ENCODE measurements at places on chromosomes 11 and 22. TPM values are rescaled to one million over a fixed set of nuclear protein-coding genes. Genes with fewer than 3 reads are reported as not detected.

NOX4 gene
- 0.15 TPM for total RNA-seq

OR5P2 gene
- total RNA-seq: not detected

GLB1L2 gene
- 1.2 TPM for total RNA-seq

DERL3 gene
- total RNA-seq: 1.4 TPM

CARD16 gene
- total RNA-seq: 5.5 TPM

CSKMT gene
- total RNA-seq: 7.8 TPM

CNGA4 gene
- not detected for total RNA-seq

OR8A1 gene
- total RNA-seq: not detected

OR51I1 gene
- total RNA-seq: not detected

PYGM gene
- total RNA-seq: not detected
